ENCODE measurements at places on chromosomes 1 and 21.

GRCh38 chr1:184912392-184912791, 61.9 kb downstream of the NIBAN1 start:
- no peak for DNase-seq

DNA sequence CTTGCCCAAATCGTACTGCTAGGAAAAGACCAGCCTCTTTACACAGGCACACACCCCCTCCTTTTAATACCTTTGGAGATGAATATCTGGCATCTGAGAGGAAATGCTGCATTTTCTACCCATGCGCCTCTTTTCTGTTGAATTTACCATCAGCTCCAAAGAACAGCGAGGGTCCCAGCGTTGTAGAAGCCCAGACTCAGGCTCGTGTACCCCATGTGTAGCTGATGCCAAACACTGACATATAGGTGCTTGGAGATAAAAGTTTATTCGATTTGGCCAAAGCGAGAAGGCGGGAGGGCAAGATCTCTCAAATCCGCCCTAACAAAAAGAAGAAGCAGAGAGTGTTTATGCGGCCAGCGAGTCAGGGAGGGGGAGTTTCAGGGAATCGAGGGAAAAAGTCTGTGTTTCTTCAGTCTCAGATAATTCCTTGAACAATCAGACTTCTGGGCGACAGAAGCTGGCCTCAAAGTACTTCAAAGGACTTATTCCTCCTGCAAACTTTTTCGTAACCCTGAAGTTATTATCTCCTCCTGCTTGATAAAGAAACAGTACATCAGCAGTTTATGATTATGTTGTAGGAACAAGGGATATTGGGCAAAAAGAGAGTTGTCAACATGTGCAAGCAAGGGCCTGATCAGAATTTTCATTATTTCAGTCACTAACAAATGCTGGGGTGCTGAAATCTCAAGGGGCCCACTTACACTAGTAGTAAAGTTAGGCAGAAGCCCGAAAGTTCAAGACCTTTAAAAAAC, 642 bp upstream of the CREG1 start:
- no peak for DNase-seq

- DNase-seq, result no peak
These were observed 135.7 kb downstream of the ROR1 start for GRCh38 chr1:63909526-63909925.

- no peak for DNase-seq
These were observed 90.0 kb downstream of the CASZ1 start for GRCh38 chr1:10706376-10706913.

- DNase-seq, result no peak
These were observed 62.5 kb downstream of the COQ8A start for GRCh38 chr1:227002531-227003049.

GRCh38 chr1:101365186-101365585, 128.4 kb downstream of the S1PR1 start:
- no peak for DNase-seq

All from effector memory CD4-positive, alpha-beta T cell (primary cell).